Suprapubic skin (tissue), 4 donors: ENCODE measurements at places on chromosomes 3 and 15. TPM values are rescaled to one million over a fixed set of nuclear protein-coding genes. Genes with fewer than 3 reads are reported as not detected.

DNA sequence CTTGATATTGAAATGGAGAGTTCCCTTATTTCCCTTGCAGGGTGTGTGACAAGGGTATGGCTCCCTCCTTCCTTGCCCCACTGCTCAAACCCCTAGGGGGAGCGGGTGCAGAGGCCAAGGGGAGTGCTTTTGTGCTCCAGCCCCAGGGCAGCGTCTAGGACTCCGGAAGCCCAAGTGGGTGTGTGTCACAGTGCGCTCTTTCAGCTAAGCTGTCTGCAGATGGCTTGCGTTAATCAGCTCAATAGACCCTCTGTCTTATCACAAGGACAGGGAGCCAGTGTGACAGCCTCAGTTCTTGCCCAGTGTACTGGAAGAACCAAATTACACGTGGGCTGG, 523.6 kb upstream of the LMCD1 start:
- H3K4me1 ChIP-seq: peaks cover 3% of the 10 kb centered on the region
- H3K27ac ChIP-seq: no peak overlapping the region
- no peaks in the 10 kb centered on the region for H3K27me3 ChIP-seq
- H3K4me3 ChIP-seq: no peak overlapping the region
- H3K36me3 ChIP-seq: no peaks in the 10 kb centered on the region
- DNase-seq: no peak

- DNase-seq: no peak
- no peak overlapping the region for H3K27ac ChIP-seq
- H3K27me3 ChIP-seq: no peaks in the 10 kb centered on the region
- H3K36me3 ChIP-seq: no peaks in the 10 kb centered on the region
- no peak overlapping the region for H3K4me3 ChIP-seq
Observed at GRCh38 chr3:107024551-107025026, 352.6 kb upstream of the CCDC54 start.

DNA sequence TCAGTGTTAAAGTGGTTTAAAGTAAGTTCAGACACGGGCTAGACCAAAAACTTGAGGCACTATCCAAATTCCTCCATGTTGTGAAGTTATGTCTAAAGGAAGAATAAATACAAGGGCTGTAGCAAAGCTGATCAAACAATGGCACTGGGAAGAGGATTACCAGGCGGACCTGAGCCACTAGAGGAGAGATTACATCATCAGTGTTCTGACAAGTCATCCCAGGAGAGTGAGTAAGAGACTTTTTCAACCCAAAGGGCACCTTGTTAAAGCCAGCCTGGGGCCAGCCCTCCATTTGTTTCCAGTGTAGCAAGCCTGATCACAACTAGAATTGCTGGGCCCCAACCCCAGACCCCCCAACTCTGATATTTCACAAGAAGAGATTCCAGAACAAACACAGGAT, 166.9 kb downstream of the DCLK3 start:
- no peak overlapping the region for H3K27ac ChIP-seq
- no peak overlapping the region for H3K4me3 ChIP-seq
- DNase-seq: no peak
- no peaks in the 10 kb centered on the region for H3K27me3 ChIP-seq
- H3K36me3 ChIP-seq: no peaks in the 10 kb centered on the region

DNA sequence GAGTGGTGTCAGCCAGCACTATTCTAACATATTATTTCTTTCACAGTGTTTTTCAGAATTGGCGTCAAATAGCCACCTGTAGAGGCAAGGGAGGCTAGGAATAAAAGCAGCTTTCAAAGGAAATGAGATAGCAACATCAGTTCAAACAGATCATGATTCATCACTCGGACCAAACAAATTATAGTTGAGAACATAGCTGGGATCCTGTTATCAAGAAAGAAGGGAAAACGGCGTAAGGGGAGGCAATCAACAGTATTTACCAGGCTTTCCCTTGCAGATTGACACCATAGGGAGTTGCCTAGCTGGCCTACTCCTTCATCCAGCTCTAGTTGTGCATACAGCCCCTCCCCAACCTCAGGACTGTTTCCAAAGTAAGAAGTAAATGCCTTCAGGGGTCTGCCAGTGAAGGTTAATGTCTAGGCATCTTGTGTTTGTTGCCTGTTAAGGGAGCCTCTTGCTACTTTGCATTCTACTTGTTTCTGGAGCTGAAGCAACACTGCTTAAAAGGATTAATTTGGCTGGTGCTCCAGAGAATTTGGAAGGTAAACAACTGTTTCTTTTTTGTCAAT, 286.5 kb downstream of the NSUN3 start:
- no peaks in the 10 kb centered on the region for H3K36me3 ChIP-seq
- no peaks in the 10 kb centered on the region for H3K4me1 ChIP-seq
- no peak overlapping the region for H3K27ac ChIP-seq
- H3K4me3 ChIP-seq: no peak overlapping the region
- H3K27me3 ChIP-seq: no peaks in the 10 kb centered on the region

GRCh38 chr15:85474700-85475316, 94.4 kb downstream of the AKAP13 start:
- no peak overlapping the region for H3K4me3 ChIP-seq
- DNase-seq: no peak
- H3K27ac ChIP-seq: no peak overlapping the region
- H3K36me3 ChIP-seq: no peaks in the 10 kb centered on the region
- H3K4me1 ChIP-seq: peaks cover 65% of the 10 kb centered on the region
- no peaks in the 10 kb centered on the region for H3K27me3 ChIP-seq

GRCh38 chr15:79086814-79087213, 3.8 kb downstream of the RASGRF1 start:
- peak; percentile 50 for DNase-seq
- peaks cover 78% of the 10 kb centered on the region for H3K27me3 ChIP-seq
- H3K36me3 ChIP-seq: no peaks in the 10 kb centered on the region
- H3K4me1 ChIP-seq: peaks cover 25% of the 10 kb centered on the region
- H3K27ac ChIP-seq: no peak overlapping the region

ANKDD1A gene
- 2.1 TPM for total RNA-seq

FGF7 gene
- total RNA-seq: 24.1 TPM

LRRK1 gene
- 46.3 TPM for total RNA-seq

JMJD7 gene
- 88.3 TPM for total RNA-seq

MTFMT gene
- total RNA-seq: 18.1 TPM

TMOD2 gene
- total RNA-seq: 7.8 TPM

ANKRD34C gene
- total RNA-seq: not detected
